ENCODE measurements at places on chromosomes 11 and 22.

- no peak for DNase-seq
Measured at GRCh38 chr11:112363527-112363926, 102.9 kb upstream of the PLET1 start.

DNA sequence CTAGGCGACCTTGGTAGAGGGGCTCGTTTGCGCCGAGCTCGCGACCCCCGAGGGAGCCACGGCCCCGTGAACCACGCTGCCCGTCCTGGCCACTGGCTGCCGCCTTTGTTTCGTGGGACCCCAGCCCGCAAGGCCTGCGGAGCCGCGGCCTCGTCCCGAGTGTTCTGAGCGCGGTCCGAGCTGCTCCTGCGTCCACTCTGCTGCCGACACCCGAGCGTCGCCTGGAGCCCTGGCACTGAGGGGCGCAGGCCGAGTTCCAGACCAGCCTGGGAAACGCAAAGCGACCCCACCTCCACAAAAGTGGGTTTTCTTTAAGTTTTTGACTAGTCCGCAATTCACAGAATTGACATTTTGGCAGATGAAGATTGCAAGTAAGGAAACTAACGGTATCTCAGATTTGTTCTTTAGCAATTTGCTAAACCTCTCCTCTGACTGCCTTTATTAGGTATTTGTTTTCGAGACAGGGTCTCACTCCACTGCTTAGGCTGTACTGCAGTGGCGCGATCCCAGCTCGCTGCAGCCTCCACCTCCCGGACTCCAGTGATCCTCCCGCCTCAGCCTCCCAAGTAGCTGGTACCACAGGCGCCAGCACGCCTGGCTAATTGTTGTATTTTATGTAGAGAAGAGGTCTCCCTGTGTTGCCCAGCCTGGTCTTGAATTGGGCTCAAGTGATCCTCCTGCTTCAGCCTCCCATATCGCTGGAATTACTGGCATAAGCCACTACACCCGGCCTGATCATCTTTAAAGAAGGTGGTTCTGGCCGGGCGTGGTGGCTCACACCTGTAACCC is 879 bp upstream of the RNH1 start:
- no peak for DNase-seq

- DNase-seq, result no peak
Measured at GRCh38 chr22:17257121-17258001, 38.1 kb upstream of the ADA2 start.

- DNase-seq, result no peak
Measured at GRCh38 chr11:108866781-108867180, 201.9 kb downstream of the DDX10 start.

- DNase-seq, result peak; percentile 50
Measured at GRCh38 chr11:2898366-2899079, 12.9 kb upstream of the CDKN1C start.

GRCh38 chr11:34006876-34007275 is 44.7 kb upstream of the CAPRIN1 start:
- DNase-seq, result no peak

DNA sequence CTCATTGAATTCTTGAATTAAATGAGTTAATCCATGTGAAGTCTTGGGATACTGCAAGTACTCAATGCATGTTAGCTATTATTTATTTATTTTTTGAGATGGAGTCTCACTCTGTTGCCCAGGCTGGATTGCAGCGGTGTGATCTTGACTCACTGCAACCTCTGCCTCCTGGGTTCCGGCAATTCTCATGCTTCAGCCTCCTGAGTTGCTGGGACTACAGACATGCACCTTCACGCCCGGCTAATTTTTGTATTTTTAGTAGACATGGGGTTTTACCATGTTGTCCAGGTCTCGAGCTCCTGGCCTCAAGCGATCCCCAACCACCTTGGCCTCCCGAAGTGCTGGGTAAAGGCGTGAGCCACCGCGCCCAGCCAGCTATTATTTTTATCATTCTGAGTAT is 9.4 kb downstream of the MMP7 start:
- DNase-seq, result no peak

DNA sequence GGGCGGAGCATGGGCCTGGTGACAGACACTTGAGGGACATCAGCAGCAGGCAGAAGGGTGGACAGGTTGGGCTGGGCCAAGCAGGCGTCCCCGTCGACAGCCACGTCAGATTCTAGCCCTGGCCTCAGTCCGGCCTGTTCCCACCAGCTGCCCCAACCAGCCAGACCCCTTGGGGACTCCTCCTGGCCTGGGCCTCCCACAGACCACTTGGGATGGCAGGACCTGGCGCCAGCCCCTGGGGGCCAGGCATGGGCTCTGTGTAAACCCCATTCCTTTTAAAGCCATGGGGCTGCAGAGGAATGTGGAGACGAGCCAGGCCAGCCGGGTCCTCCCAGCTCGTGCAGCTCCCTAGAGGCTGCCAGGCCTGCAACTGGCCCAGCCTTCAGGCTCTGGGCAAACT is 4.7 kb upstream of the SUSD2 start:
- DNase-seq, result no peak

GRCh38 chr22:43956805-43957463 is 1.7 kb downstream of the SAMM50 start:
- no peak for DNase-seq

- DNase-seq, result no peak
Measured at GRCh38 chr22:49660794-49661781, 166.6 kb downstream of the BRD1 start.

DNA sequence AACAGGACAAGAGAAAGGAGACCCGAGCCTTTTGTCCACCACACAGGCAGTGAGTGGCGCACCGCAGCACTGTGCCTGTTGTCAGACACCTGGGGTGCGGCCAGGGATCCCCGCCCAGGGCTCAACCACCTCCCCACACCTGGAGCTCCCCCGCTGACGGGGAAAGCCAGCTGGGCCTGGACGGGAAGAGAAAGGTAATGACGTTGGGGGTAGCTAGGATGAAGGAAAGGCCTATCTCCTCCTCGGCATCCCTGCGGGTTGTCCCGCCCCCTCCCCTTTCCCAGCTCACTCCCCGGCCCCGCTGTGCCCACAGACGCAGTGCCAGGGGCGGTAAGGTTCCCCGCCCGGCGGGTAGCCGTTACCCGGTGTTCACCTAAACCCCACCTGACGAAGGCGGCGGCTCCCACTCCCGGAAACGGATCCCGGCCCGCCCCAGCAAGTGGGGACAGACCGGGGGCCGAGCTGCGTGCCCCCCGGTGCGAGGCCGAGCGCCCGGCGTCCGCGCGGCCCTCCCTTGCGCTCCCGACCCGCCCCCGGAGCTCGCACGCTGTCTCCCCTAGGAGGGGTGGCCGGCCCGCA is 495 bp downstream of the HYOU1 start:
- DNase-seq, result peak; percentile 58

DNA sequence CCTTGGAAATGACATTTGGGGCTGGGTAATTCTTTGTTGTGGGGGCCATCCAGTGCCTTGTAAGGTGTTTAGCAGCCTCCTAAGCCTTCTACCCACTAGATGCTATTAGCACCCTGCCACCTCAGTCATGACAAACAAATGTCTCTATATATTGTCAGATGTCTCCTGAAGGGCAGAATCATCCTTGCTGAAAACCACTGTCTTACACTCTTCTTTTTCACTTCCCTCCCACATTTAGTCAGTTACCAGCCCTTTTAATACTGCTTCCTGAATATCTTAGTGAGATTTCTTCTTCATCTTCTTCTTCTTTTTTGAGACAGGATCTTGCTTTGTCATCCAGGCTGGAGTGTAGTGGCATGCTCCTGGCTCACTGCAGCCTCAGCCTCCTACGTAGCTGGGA is 33.1 kb downstream of the TNRC6B start:
- no peak for DNase-seq

DNA sequence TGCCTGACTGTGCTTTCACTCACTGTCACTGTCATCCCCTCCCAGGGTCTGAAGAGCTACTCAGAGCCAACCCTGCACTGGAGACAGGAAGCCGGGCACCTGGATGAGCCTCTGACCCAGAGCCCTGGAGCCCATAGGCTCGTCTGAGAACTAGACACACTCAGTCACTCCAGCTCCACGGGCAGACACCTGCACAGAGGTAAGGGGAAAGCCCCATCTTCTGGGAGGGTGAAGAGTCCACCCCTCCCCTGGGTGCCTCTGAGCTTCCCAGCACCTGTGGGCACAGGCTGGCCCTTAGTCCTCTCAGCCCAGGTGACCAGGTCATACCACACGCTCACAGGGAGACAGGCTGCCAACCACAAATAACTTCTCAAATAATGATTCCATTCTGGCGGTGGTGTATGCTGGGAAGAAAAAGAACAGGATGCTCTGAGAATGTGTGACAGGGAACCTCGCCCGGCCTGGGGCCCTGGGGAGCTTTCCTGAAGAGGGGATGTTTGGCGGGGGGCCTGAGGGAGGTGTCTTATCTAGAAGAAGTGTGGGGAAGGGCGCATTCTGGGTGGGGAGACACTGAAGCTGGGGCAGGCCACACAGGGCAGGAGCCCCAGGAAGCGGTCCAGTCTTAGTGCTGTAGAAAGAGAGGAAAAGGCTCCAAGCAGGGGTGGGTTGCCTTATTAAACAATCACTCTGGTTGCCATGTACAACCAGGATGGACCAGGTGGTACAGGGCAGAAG is 5.3 kb downstream of the CCDC157 start:
- no peak for DNase-seq

DNA sequence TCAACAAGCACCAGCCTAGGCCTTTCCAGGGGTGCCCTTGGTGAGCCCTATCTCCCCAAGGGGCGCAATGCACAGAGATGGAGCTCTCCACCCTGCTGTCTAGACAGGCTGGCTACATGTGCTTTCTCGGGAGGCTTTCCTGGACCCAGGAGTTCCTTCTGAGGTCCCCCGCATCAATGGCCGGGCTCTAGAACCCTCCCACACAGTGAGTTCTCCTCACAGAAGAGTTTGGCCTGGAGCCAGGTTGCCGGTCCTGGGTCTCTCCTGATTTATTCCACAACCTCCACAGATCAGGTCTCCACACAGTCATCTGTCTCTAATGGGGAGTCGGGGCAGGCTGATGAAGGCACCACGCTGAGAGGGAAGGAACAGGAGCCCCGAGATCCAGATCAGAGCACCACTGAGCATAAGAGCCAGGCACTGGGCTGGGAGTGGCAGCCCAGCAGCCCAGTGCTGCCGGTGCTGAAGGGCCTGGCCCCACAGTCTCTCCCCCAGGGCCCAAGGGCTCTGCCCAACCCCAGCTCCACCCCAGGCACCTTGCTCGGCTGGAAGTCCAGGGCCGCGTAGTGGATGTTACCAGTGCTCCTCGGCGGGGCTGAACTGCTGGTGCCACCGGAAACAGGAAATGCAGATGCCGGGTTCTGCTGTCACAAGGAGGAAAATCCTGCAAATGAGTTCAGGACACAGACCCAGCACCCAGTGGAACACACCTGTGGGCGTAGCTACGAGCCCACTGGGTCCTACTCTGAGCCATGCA is 44.7 kb downstream of the GAB4 start:
- no peak for DNase-seq

DNA sequence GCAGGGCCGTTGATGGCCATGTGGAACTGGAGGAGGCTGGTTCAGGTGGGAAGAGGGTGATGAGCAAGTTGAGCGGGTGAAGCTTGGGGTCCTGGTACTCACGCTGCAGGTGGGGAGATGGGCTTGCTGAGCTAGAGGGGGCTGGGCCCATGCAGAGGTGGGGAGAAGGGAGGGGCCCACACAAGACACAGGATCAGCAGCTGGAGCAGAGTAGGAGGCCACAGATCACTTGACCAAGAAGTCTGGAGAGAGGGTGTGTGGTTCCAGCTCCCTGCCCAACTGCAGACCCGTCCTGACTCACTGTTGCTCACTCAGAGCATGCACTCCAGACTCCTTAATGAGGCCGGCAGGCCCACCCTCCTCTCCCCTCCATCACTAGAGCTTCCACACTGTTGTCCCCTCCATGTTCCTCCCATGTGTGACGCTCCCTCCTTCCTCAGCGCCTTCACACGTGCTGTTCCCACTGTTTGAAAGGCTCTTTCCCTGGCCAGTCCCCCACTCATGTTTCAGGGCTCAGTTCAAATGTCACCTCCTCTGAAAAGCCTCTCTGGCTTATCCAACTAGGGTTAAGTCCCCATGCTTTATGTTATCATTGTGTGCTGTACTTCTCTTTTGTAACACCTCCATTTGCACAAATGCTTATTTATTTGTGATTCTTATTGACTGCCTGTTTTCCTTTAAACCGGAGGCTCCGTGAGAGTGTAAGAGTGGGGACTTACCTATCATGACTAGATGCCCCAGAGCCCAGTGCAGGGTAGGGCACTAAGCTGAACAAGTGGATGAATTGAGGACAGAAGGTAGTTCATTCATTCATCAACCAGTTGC is 2.3 kb downstream of the CCDC86 start:
- no peak for DNase-seq

- DNase-seq, result no peak
Measured at GRCh38 chr11:128181088-128181480, 406.3 kb downstream of the ETS1 start.

DNA sequence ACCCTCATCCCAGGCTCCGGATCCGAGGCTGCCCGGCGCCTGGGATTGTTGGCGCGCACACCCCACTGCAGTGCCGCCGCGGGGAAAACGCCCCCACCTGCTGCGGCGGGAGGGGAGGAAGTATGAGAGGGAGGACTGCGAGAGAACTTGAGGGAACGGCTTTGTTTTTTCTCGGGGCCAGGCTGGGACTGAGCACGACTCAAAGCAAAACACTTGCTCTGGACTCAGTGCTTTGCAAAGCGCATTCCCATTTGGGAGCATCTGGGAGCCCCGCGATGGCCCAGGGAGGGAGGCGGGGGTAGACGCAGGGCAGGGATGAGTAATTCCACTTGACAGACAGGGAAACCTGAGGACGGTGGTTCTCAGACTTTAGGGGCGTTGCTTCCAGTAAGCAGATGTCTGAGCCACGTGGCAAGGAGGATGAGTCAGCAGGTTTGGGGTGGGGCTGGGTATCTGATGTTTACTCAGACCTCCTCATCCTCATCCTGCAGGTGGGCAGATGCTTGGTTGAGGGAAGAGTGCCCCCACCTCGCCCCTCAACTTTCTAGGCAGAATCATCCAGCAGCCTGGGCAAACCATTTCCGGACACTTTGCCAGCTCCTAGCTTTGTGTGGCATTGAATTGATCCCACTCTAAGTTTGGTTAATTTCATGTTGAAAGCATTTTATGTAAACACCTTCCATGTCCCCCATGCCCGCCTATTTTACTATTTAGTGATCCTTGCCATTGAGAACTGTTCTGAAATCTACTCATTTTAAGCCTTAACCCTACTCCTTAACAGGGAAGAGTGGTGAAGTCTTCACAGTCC is 1.5 kb downstream of the MIAT start:
- peak; percentile 59 for DNase-seq

DNA sequence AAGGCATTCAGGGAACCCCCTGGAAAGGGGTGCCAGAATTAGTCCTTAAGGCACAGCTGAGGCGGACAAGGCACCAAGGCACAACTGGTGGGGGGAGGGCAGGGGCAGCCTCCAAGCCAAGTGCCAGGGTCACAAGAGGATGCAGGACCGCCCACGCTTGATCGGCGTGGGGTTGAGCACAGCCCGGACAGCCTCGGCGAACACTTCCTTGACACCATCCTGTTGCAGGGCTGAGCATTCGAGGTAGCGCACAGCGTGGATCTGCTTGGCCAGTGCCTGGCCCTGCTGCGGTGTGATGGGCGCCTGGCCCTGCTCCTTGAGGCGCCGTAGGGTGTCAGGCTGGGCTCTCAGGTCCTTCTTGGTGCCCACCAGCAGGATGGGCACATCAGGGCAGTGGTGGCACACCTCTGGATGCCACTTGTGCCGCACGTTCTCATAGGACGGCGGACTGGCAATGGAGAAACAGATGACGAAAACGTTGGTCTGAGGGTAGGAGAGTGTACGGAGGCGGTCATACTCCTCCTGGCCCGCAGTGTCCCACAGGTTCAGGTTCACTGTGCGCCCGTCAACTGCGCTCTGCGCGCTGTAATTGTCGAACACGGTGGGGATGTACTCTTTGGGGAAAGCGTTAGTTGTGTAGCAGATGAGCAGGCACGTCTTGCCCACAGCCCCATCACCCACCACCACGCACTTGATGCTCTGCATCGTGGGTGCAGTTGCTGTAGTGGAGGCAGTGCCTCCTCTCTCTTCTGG is 13.1 kb downstream of the RHOG start:
- DNase-seq, result no peak

Measured in central memory CD4-positive, alpha-beta T cell (primary cell).